ENCODE measurements at places on chromosomes 4 and X. TPM values are rescaled to one million over a fixed set of nuclear protein-coding genes. Genes with fewer than 3 reads are reported as not detected.

Gene C4orf51
- total RNA-seq = not detected

Gene KCNE5
- total RNA-seq = 3.9 TPM

Gene FRMPD4
- 2.0 TPM for total RNA-seq

Gene F8A1
- total RNA-seq = 3.1 TPM

Gene ETNPPL
- 0.22 TPM for total RNA-seq

Measured in camera-type eye (tissue), 1 donor.